ENCODE measurements at places on chromosomes 6 and 20.

DNA sequence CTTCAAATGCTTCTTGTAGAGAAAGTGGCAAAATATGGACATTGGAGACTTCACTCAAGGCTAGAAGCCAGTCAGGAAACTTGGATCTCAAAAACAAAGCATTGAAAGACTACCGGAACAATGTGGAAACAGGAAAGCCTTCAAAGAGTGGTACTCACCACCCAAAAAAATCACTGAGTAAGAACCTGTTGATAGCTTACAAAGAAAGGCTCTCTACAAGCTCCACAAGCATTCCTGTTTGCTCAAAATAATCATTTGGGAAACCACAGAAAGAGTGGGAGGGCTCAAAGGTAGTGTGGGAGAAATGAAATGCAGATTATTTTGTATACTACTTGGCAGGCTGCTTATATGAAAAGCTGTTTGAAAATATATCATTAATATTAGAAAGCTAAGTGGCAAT, 9.5 kb upstream of the DST start:
- H3K4me3 ChIP-seq, result no peak overlapping the region
- peak overlapping the region; percentile 66 for H3K27ac ChIP-seq
- peaks cover 47% of the 10 kb centered on the region for H3K4me1 ChIP-seq
- no peak for DNase-seq
- H3K27me3 ChIP-seq, result no peaks in the 10 kb centered on the region

DNA sequence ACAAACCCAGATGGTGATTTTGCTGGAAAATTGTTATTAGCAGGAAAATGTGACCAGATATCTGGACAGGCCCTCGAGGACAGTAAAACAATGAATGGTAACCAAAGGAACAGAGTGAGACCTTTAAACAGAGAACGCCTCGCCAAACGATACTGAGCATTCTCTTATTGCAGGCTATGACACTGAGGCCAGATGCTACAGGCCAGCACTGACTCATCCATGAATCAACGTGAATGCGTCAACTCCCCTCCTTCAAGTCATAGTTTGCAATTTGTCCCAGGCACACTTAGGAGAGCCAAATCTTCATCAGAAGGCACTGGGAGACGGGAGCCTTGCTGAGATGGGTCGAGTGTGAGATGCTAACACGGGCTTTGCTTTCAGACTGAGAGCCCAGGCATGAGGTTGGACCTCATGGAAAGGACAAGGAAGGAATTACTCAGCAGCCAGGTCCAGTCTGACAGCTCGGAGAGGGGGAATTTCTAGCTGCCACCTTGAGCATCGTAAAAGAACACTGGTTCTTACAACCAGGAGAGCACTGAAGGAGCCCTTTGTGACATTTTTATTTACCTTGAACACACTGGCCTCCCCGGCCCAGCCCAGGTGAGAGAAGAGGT, 60.7 kb downstream of the BMP7 start:
- H3K27ac ChIP-seq, result peak overlapping the region; percentile 73
- peaks cover 6% of the 10 kb centered on the region for H3K4me1 ChIP-seq
- H3K27me3 ChIP-seq, result no peaks in the 10 kb centered on the region
- no peak for DNase-seq

- H3K27me3 ChIP-seq, result no peaks in the 10 kb centered on the region
- H3K4me1 ChIP-seq, result no peaks in the 10 kb centered on the region
- no peak for DNase-seq
- no peak overlapping the region for H3K27ac ChIP-seq
These were observed 660.2 kb downstream of the HTR1B start for GRCh38 chr6:76803038-76803580.

- no peaks in the 10 kb centered on the region for H3K27me3 ChIP-seq
- H3K36me3 ChIP-seq, result no peaks in the 10 kb centered on the region
- no peak overlapping the region for H3K27ac ChIP-seq
- H3K4me3 ChIP-seq, result no peak overlapping the region
- DNase-seq, result no peak
- H3K4me1 ChIP-seq, result no peaks in the 10 kb centered on the region
These were observed 88.6 kb downstream of the OPRM1 start for GRCh38 chr6:154127657-154128056.

DNA sequence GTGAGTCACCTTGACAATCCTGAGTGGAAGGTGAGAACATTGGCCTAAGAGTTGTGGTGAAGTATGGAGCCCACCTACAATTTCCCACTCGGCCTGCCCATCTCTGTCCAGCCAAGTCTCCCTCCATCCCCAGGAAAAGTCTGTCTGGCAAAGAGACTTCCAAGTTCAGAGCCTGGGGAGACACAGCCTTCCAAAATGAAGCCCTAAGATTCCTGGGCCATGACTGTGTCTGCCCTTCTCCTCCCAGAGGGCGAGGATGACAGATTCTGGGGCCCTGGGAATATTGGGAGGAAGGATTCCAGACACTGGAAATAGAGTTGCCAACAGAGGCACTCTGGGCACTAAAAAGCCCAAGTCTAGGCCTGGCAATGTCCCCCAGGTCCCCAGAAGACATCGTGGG, 176.8 kb downstream of the NFATC2 start:
- H3K27me3 ChIP-seq, result no peaks in the 10 kb centered on the region
- no peak for DNase-seq
- peak overlapping the region; percentile 59 for H3K27ac ChIP-seq
- H3K4me1 ChIP-seq, result peaks cover 3% of the 10 kb centered on the region
- H3K36me3 ChIP-seq, result no peaks in the 10 kb centered on the region
- H3K4me3 ChIP-seq, result no peak overlapping the region

DNA sequence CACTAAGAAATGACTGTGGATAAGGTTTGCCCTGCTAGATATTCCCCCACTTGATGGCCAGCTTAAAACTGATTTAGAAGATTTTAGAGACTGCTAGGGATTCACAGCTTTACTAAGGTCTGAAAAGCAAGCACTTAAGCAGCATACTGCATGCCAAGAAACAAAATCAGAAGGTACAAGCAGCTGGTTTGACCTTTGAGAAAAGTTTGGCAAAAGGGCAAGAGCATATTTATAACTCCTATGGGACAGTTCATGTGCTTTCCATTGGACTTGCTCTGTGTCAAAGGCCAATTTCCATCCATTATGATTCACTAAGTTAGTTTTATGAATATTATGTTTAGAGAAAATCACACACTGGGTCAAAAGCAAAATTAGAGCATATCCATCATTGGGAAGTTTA, 402.8 kb downstream of the PKHD1 start:
- no peaks in the 10 kb centered on the region for H3K36me3 ChIP-seq
- no peak overlapping the region for H3K27ac ChIP-seq
- H3K4me3 ChIP-seq, result no peak overlapping the region
- no peaks in the 10 kb centered on the region for H3K27me3 ChIP-seq
- H3K4me1 ChIP-seq, result no peaks in the 10 kb centered on the region
- no peak for DNase-seq

DNA sequence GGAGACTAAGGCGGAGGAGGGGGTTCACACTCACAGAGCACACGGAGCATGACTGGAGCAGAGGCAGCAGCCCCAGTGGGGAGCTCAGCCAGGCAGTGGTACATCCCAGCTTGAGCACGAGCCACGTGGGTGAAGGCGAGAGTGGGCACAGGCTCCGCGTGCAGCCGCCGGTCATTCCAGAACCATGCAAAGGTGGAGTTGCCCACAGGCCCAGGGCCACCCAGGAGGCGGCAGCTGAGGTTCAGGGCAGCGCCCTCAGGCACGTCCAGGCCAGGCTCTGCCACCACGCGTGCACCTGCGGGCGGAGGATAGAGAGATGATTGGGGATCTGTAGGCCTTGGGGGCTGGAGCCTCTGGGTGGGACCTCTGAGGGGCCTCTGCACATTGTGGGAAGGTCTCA, 9.5 kb upstream of the ADAM33 start:
- no peaks in the 10 kb centered on the region for H3K27me3 ChIP-seq
- H3K4me1 ChIP-seq, result peaks cover 12% of the 10 kb centered on the region
- no peaks in the 10 kb centered on the region for H3K36me3 ChIP-seq
- DNase-seq, result no peak
- no peak overlapping the region for H3K27ac ChIP-seq

Measured in esophagus squamous epithelium (tissue), 5 donors.